Hematopoietic multipotent progenitor cell (in vitro differentiated cells): ENCODE measurements at places on chromosomes 7 and 10. TPM values are rescaled to one million over a fixed set of nuclear protein-coding genes. Genes with fewer than 3 reads are reported as not detected.

DNA sequence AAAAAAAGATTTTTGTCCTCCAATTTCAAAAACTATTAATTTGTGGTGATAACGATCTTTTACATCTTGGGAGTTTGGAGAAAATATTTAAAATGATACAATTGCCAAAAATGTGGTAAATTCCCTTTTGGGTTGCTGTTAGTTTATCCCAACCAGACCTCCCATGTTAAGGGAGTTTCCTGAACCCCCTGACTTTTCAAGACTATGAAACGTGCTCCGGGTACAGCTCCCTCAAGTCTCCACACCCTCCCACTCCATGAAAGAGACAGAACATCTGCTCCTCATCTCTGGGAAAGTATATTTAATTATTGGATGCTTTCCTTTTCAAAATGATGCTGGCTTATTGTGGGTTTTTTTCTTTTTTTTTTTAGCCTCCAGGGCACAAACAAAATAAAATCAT is 534.6 kb upstream of the NRP1 start:
- no peak for DNase-seq

GRCh38 chr7:47357361-47357760 is 224.6 kb downstream of the TNS3 start:
- no peak for DNase-seq

GRCh38 chr10:89203237-89203636 is 3.9 kb downstream of the CH25H start:
- no peak for DNase-seq

GRCh38 chr10:51092402-51092801 is 18.1 kb downstream of the PRKG1 start:
- no peak for DNase-seq

Gene WEE2
- not detected for total RNA-seq

Gene ADIRF
- not detected for total RNA-seq
